ENCODE measurements at places on chromosomes 3 and 15.

DNA sequence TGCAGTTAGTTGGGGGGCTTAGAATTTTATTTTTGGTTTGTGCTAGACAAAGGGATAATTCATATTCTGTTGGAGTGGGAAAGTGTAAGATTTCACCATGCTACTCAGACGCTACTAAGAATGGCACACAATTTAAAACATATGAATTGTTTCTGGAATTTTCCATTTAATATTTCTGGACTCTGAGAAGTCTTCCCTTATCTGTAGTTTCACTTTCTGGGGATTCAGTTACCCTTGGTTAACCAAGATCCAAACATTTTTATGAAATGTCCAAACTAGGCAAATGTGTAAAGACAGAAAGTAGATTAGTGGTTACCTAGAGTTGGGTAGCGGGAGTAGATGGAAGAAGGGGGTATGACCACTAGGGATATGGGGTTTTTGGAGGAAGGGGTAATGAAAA, 53.1 kb downstream of the TCF12 start:
- no peak for DNase-seq

DNA sequence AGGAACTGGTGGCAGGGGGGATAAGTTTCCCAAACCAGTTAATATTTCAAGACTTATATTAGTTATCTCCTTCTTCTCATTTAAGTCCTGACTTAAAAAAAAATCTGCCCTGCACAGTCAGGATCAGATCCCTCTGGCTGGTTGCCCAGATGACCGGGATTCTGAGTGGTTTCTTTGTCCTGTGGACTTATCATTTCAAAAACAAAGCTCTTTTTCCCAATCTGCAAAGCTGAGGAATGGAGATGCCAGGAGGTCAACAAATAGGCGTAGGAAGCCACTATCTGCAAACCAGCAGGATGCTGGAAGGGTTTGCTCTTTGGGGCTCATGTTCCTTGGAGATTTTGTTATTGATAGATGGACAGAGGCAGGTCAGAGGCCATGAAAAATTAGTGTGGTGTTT, 5.8 kb downstream of the C3orf20 start:
- DNase-seq: no peak

GRCh38 chr15:80182611-80183261, 29.9 kb downstream of the FAH start:
- no peak for DNase-seq

DNA sequence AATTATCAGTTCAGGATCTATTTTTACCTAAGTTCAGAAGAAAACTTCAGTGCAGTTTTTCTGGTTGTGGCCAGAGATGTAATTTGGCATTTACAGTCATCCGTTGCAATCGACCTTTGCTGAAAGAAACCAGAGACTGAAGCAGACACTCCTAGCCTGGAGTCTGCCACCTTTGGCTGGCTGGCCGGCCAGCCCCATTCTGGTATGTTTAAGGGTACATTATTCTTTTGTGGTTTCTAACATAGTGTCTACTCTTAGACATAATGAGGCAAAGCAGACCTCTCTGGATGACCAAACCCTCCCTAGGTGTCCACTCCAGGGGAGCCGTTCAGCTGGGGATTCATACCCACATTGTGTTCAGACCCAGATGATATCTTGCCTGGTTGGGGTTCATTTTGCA, 275.9 kb upstream of the TPM1 start:
- DNase-seq: no peak

DNA sequence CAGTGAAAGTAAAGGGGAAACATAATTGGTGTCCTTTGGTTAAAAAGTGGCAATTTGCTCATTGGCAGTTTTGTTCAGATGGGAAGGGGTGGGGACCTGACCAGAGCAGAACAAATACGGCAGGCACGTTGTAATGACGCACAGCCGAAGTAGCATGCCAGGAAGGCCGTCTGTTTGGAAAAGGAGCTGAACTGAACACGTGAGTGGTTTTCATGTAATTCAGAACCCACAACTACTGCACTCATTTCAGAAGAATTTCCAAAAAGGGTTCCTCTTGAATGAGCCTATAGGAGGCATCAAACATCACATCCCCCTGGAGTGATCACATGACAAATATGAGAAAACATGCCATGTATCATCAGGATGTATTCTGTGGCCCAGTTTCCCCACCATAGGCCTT, 42.9 kb upstream of the LMCD1 start:
- no peak for DNase-seq

- DNase-seq: no peak
Observed at GRCh38 chr15:84956199-84956598, 25.5 kb upstream of the PDE8A start.

GRCh38 chr15:74901612-74902063, 5.0 kb downstream of the FAM219B start:
- DNase-seq: peak; percentile 64

- DNase-seq: no peak
Observed at GRCh38 chr15:80494756-80495155, 90.6 kb downstream of the ARNT2 start.

DNA sequence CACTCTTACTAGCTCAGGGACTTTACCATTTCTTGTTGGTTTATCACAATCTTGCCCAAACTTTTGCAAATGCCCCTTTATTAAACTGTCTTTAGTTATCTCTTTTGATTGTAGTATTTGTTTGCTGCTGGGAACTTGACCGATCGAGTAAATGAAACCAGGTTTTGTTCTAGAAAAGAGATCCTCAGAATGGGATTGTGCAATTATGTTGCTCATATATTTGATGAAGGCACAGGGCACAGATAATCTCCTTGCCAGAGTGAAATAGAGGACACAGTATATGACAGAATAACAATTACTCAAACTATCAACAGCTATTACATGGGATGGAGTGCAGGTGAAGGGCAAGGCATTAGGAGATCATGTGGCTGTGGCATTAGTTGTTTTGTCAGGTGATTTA, 216.6 kb upstream of the RASGRP1 start:
- no peak for DNase-seq

DNA sequence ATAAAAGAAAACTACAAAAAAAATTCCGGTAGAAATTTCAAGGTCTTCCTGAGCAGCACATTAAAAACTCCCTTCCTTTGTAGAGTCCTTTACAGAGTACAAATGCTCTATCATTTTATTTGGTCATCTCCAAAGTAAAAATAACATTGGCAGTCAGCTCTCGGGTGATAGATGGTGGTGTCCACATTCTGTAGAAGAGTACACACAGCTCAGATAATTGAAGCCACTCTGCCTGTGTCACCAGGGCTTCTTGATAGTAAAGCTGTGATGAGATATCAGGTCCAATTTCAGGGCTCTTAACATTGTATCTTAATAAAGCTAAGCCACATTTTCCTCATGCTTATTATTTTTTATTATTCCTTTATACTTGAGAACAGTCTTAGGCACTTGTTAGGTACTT, 371.6 kb downstream of the TAFA4 start:
- no peak for DNase-seq

DNA sequence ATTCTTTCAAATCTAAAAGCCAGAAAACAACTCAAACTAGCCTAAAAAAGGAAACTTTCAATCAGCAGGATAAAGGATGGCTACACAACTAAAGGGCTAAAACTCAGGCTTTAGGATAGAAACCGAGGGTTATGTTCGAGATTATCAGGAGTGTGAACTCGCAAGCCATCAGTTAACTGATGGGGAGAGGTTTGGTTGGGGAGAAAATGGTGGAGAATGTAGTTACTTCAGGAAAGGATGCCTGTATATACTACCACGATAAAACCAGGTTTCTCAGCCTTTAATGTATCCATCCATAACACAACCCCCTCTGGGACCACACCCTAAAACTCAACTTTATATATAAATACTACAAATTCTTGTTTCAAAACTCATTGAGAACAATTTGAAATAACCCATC, 22.2 kb downstream of the TRA2B start:
- no peak for DNase-seq

DNA sequence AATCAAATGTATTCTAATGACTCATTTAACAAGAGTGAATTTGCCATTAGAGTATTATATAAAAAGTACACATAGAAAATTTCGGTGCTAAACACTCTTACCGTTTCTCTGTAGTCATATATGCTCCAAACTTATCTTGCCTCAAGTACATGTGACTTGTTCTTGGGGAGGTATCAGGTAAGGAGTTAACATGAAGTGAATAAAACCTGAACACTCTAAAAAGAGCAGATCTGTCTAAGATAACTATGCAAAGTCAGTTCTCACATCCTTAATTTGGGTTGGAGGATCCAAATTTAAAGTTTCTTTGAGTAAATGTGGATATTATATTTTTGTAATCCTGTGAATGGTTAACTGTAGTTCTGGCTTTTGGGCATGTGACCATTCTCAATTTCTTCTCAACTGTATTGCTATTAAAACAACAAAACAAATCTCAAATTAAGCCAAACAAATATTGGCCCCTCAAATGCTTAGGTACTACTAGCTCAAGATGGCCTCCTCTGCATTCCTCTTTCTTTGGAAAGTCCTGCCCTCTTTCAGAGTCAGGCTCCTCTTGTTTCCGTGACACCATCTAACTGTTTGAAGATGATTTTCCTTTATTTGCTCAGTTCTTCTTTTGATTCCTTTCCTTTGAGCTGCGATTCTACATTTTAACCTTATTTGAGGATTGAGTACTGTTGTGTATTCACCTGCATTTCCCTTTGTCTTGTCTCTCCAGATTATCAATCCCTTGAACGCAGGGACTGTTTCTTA, 4.2 kb downstream of the EDEM1 start:
- DNase-seq: no peak

GRCh38 chr15:94536549-94536948, 305.2 kb downstream of the MCTP2 start:
- DNase-seq: no peak

DNA sequence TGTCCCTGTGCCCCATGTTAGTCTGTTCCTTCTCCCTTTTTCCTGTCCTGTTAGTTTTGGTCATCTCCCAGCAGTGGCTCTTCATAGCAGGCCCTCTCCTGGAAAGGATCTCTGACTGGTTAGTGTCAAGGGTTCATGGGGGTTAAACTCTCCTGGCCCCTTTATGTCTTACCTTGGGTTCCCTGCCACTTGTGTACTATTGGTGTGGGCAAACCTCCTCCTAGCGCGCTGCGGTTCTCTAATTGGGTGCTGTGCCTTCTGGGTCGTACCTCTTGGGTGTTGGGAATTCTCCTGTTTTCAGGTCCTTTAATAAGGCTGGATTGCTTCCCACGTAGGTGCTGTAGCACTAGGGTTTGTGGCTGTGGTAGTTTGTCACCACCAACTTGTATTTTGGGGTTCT, 18.8 kb downstream of the GMPS start:
- no peak for DNase-seq

GRCh38 chr3:146557745-146558144, 13.3 kb upstream of the PLSCR1 start:
- DNase-seq: no peak

DNA sequence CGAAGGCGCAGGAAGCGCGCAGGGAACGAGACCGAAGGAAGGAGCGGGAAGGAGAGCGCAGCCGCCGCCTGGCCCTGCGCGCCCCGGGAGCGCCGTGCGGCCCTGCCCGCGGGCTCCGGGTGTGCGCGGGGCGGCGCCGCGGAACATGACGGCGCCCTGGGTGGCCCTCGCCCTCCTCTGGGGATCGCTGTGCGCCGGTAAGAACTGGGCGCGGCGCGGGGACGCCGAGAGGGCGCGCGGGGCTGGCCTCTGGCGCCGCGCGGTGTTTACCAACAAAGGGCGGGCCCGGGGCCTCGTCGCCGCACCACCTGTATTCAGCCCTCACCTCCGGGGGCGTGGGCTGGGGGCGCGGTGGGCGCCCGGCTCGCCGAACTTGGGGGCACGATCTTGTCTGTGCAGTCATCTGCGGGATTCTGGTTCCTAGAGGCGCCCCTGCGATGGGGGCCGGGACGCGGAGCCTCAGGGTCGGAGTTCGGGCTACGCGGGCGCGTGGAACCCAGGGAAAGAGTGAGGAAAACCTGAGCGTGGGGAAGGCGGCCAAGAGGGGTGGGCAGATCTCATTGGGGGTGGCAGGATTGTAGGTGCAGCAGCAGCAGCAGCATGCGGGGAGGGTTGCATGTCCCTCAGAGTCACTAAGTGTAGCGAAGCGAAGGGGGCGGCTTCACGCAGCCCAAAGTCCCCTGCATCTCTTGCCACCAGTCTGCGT, 641 bp downstream of the ACVR2B start:
- peak; percentile 35 for DNase-seq

DNA sequence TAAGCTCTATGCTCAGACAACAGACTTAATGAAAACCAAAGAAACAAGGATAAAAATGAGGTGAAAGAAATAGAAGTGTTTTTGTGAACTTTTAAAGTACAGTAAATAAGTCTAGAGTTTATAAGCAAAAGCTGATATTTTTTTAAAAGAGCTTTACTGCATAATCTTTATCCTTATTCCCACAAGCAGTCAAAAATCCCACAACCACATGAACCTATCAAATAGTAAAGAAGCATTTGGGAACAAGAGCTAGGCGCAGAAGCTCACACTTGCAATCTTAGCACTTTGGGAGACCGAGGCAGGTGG, 103.8 kb upstream of the TJP1 start:
- DNase-seq: no peak
